ENCODE measurements at places on chromosomes 1 and 21.

DNA sequence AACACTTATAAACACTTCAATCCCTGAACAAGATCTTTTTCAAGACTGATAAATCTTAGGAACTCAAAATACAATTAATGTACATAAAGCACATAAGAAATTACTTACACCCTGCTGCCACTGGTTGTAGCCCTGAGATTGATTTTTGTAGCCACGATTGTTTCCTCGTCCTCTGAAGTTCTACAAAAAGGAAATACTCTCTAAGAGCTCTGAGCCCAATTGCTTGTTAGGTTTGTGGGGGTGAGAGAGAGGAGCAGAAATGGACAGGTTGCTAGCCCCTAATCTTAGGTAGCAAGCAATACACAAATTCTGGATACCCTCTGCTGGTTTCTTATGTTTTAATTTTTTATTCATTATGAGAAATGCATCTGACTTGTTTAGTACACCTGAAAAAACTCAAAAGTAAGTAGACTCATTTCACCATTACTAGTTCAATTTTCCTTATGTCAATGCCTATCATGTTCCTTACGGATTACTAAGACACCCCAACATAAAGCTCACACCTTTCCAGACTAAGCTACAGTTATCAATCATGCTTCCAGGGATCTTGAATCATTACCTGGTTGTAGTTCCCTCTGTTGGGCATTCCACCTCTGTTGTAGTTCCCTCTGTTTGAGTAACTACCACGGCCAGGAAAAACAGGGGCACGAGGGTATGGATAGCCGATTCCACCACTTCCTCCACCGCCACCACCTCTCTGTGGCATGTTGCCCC, 9.3 kb downstream of the HNRNPU start:
- DNase-seq = no peak

GRCh38 chr1:81340239-81340638, 460.5 kb upstream of the ADGRL2 start:
- no peak for DNase-seq

- no peak for DNase-seq
Observed at GRCh38 chr1:66274634-66275033, 259.3 kb upstream of the SGIP1 start.

DNA sequence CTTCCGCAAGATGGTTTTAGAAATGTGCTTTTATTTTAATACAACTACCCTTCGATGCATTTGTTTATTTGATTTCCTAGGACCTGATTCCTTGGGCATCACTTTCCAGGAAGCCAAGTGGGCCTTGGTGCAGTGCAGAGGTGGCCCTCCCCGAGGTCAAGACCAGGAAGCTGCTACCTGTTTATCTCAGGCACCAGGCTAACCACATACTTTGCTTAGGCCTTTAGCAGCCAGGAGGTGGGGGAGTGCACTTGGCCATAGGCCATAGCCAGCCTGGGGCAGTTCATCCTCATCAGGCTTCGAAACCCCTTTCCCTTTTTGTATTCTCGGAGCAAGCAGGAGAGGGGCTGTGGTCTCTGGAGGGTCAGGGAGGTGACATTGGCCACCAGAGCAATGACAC, 45.4 kb downstream of the SMYD2 start:
- DNase-seq = no peak

GRCh38 chr1:14055442-14056223, 355.6 kb downstream of the PRDM2 start:
- DNase-seq = no peak

- no peak for DNase-seq
Observed at GRCh38 chr1:201942129-201942495, 4.2 kb downstream of the LMOD1 start.

DNA sequence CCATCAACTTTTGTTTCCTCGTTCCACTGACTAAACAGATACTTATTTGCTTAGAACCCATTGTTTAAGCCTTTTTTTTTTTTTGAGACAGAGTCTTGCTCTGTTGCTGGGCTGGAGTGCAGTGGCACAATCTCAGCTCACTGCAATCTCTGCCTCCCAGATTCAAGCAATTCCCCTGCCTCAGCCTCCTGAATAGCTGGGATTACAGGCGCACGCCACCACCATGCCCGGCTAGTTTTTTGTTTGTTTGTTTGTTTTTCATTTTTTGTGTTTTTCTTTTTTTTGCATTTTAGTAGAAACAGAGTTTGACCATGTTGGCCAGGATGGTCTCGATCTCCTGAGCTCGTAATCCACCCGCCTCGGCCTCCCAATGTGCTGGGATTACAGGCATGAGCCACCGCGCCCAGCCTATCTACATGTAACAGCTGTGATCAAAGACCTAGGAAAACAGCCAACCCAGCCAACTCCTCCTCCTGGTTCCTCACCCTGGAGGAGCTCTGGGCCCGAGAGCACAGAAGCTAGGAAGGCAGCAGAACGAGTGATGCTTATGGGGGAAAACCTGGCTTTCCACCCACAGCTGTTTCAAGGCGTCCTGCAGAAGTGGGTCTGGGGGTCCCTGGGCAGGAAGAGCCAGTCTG, 32.9 kb downstream of the KCNN3 start:
- no peak for DNase-seq

DNA sequence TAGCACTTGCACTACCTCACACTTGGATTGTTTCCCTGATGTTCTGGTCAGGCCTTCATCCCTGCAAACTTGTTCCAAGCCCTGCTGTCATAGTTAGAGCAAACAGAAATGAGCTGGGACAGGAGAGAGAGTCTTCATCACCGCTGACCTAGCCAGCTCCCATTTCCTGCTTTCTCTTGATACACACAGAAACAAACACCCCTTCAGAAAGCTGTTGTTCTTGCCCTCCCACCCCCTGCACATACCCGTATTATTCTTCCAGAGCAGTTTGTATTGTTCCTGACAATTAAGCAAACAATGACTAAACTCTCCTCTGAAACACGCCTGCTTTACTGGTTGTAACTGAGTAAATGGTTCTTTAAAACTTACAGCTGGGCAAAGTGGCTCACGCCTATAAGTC, 2.9 kb upstream of the SYT2 start:
- DNase-seq = no peak

DNA sequence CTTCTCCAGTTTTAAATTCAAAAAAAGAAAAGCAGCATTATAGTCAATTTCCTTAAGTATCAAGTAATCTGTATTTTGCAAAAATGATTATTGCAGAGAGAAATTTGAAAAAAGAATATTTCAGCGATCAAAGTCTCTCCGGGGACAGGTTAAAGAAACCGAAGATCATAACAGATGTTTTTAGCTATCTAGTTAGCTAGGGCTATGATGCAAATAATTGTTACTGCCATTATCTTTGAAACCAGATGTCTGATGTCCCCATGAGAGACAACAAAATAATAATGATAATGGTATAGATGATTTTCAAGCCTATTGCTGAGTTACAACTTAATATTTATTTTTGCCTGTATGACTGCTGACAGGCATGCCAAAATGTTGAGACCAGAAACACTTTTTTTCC, 1326.0 kb downstream of the PLA2G4A start:
- DNase-seq = no peak

DNA sequence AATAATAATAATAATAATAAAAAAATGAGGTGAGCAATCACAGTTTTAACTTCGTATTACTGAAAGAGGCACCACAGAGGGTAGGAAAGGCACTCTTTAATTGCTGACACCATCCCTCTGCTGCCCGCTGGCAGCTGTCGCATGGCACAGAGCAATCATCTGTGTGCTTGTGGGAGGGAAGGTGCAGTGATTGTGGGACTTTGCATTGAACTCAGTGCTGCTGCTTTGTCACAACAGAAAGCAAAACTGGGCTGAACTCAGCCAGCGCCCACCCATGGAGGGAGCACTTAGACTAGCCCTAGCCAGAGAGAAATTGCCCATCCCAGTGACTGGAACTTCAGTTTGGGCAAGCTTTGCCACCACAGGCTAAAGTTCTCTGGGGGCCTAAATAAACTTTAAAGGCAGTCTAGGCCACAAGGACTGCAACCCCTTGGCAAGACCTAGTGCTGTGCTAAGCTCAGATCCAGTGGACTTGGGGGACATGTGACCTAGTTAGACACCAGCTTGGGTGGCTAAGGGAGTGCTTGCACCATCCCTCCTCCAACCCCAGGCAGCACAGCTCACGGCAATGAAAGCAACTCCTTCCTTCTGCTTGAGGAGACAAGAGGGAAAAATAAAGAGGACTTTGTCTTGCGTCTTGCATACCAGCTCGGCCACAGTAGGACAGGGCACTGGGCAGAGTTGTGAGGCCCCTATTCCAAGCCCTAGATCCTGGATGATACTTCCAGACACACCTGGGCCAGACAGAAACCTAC, 59.3 kb downstream of the WDR4 start:
- DNase-seq = no peak

DNA sequence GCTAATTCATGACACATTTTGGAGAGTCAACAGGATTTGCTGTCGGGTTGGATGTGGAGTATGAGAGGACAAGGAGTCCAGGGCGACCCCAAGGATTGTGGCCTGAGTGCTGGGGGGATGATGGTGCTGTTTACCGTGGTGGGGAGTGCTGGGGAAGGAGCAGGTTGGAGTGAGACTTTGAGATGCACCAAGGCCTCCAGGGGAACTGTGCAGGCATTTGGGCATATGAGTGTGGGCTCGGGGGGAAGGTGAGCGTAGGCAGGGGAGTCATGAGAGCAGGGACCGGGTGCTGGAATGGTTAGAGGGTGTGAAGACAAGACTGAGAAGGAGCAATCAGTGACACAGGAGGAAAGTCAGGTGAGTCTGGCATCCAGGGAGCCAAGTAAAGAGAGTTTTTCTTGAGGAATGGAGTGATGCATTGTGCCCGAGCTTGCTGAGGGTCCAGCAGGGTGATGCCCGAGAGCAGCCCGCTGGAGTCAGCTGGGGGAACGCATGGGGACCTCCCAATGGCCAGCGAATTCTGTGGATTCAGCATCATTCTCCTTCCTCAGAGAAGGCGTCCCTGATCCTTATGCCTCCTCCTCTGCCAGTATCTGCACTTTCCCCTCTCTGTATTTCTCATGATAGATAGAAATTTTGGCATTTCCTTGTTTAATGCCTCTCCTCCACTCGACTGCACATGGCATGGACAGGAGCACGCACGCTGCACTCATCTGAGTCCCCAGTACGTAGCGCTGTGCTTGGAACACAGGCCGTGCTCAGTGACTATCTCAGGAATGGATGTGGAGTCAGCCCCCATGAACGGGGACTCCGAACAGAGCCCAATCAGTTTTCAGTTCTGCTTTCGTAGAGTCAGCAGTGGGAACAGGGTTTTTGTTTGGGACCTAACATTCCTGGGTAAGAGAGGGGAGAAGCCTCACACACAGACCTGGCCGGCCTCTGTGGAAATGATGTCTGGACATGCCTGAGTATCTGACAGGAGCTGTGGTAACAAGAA, 52.1 kb upstream of the ETV3 start:
- no peak for DNase-seq

GRCh38 chr21:39048064-39048463, 135.2 kb downstream of the PSMG1 start:
- no peak for DNase-seq

GRCh38 chr21:42384989-42385388, 10.9 kb downstream of the TMPRSS3 start:
- no peak for DNase-seq

DNA sequence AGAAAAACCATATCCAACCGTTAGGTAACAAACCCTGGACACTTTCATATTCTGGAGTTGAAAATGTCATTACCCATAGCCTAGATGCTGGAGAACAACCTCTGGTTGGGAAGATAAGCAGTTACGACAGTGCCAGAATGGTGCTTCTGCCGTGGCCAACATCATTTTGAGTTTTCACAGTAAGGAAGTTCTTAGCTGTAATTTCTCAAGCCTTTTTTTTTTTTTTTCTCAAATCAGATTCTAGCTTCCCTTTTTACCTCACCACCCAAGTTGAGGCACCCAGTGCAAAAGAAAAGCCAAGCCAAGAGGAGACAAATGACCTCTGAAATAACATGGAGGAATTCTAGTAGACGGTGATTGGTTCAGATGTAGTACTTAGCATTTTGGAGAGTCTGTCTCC, 21.8 kb downstream of the PPT1 start:
- DNase-seq = no peak

- DNase-seq = no peak
Observed at GRCh38 chr1:59748123-59748522, 66.6 kb upstream of the HOOK1 start.

- DNase-seq = no peak
Observed at GRCh38 chr1:31581821-31582810, 5.8 kb downstream of the TINAGL1 start.

GRCh38 chr1:27391511-27392095, 819 bp upstream of the GPR3 start:
- no peak for DNase-seq

- DNase-seq = no peak
Observed at GRCh38 chr1:19635646-19636045, 8.5 kb upstream of the NBL1 start.

DNA sequence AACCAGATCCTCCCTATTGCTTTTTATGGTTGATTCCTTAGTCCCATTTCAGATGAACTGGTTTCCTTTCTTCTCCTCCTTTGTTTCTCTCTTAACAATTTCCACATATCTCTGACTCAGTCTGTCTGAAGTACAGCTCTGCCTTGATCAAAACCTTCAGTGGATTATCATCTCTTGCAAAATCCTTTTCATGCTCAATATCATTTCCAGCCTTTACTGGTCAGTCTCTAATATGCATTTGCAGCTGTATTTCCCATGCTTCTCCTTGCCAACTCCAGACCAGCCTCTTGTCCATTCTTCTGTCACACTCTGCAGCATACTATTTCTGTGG, 72.2 kb downstream of the SNX7 start:
- no peak for DNase-seq

GRCh38 chr1:73516451-73516850, 681.5 kb downstream of the LRRIQ3 start:
- no peak for DNase-seq

DNA sequence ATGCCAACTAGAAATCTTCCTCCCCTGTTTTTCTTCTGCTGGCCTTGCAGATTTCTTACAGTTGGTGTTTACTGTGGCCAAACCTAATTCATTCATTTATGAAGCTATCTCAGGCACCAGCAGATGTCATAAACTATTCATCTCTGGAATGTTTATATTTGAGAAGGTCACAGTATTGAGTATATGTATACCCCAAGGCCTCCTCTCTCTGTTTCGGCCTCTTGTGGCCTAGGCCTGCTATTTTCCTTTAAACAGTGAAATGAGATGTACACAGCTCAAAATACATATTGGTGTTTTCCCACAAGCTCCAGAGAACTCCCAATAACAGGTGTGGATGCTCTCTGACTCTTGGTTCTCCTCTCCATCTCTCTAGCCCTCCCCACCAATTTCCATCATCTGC, 520.7 kb upstream of the CAMK1G start:
- no peak for DNase-seq

- DNase-seq = no peak
Observed at GRCh38 chr1:165053351-165053750, 303.2 kb downstream of the LMX1A start.

GRCh38 chr1:74858136-74858535, 125.2 kb downstream of the TYW3 start:
- DNase-seq = no peak

- no peak for DNase-seq
Observed at GRCh38 chr1:158311066-158311465, 20.3 kb downstream of the CD1B start.

DNA sequence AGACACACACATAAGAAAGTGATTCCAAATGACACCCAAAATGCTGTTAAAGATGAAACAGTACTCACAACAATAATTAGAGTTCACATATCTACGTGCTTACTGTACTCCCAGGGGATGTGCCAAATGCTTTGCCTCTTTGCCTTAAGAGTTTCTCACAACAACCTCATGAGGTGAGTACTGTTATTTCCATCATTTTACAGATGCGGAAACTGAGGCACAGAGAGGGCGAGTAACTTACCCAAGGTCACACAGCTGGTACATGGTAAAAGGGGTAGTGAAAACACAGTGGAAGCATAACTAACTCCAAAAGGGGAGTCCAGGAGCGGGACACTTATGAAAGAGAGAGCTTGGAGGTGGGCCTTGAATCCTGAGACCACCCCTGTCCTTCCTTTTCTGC, 171.8 kb downstream of the ACTL8 start:
- DNase-seq = no peak

GRCh38 chr1:85607126-85607920, 26.8 kb downstream of the CCN1 start:
- no peak for DNase-seq

All from T-helper 17 cell (primary cell).